Thyroid gland (tissue), 4 donors: ENCODE measurements at places on chromosomes 5 and 9. TPM values are rescaled to one million over a fixed set of nuclear protein-coding genes. Genes with fewer than 3 reads are reported as not detected.

Gene CDH10
- total RNA-seq: not detected

Gene ZNF454
- 3.7 TPM for total RNA-seq

Gene GFI1B
- not detected for total RNA-seq

Gene FCN1
- not detected for total RNA-seq

Gene PCDHA9
- 0.33 TPM for total RNA-seq

Gene SLC34A3
- not detected for total RNA-seq

Gene QRFP
- not detected for total RNA-seq

Gene PCDHB14
- total RNA-seq: 3.9 TPM

Gene MBLAC2
- total RNA-seq: 5.1 TPM

Gene LCP2
- total RNA-seq: 22.7 TPM

- H3K36me3 ChIP-seq: peaks cover 16% of the 10 kb centered on the region
- DNase-seq: no peak
- no peaks in the 10 kb centered on the region for H3K27me3 ChIP-seq
- no peak overlapping the region for H3K4me3 ChIP-seq
Measured at GRCh38 chr5:172353846-172354245, 70.3 kb upstream of the UBTD2 start.

GRCh38 chr5:1111727-1112289 lies at the start of gene SLC12A7:
Gene SLC12A7 (minus strand): TSS chr5:1112063. CDS start chr5:1111991, 72 bp downstream.
- H3K27me3 ChIP-seq: no peaks in the 10 kb centered on the region
- DNase-seq: peak; percentile 69
- H3K36me3 ChIP-seq: no peaks in the 10 kb centered on the region
- H3K4me1 ChIP-seq: peaks cover 5% of the 10 kb centered on the region
- H3K4me3 ChIP-seq: peak within 1 kb of the TSS; percentile 68
- peak within 1 kb of the TSS; percentile 73 for H3K27ac ChIP-seq

GRCh38 chr9:96875461-96876142 lies 21.3 kb upstream of the ZNF782 start:
- H3K4me1 ChIP-seq: peaks cover 4% of the 10 kb centered on the region
- H3K36me3 ChIP-seq: no peaks in the 10 kb centered on the region
- peak; percentile 73 for DNase-seq
- no peak overlapping the region for H3K27ac ChIP-seq
- peaks cover 12% of the 10 kb centered on the region for H3K27me3 ChIP-seq
- H3K4me3 ChIP-seq: peak overlapping the region; percentile 36

DNA sequence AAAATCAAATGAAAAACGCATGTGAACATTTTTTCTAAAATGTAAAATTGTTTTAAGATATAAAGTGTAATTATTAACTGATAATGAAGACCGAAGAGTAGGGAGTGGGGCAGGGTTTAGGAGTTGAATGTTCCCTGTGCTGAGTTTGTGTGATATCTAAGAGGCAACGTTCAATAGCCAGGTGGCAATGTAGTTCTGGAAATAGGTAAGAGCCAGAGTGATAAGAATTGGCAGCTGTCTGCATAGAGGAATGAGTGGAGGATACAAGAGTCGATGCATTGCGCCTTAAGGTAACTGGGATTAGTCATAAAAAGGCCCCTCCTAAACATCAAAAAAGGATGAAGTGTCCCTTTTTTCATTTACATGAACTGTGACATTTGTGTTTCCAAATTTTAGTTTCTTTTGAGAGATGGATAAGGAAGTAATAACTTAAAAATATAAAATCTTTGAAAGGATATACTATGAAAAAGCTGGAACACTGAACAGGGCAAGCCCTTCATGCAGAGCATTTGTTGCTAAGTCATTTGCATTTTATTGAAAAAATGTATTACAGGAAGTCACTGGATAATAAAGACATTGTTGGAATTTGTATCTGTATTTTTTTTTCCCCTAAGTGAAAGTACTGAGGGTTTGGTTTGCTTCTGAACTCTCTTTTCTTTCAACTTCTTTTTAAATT lies 659.3 kb downstream of the ACTL7B start:
- no peaks in the 10 kb centered on the region for H3K36me3 ChIP-seq
- no peaks in the 10 kb centered on the region for H3K4me1 ChIP-seq
- no peak for DNase-seq

DNA sequence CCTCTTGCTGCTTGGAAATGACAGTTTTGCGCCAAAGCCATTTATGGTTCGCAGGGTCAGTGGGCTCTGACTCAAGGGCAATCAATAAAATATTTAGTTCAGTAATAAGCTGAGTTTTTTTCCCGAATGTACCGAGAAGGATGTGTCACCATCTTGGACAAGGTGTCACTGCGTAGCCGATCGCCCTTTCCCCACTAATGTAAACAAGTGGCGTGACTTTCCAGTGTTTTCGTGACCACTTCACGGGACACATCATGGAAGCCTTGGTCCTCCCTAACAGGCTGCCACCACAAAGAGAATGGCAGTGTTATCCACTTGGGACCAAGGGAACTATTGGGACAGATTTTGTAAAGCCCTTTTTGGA lies 16.4 kb downstream of the ISL1 start:
- peaks cover 20% of the 10 kb centered on the region for H3K27me3 ChIP-seq
- H3K4me1 ChIP-seq: no peaks in the 10 kb centered on the region
- H3K4me3 ChIP-seq: no peak overlapping the region
- no peaks in the 10 kb centered on the region for H3K36me3 ChIP-seq

DNA sequence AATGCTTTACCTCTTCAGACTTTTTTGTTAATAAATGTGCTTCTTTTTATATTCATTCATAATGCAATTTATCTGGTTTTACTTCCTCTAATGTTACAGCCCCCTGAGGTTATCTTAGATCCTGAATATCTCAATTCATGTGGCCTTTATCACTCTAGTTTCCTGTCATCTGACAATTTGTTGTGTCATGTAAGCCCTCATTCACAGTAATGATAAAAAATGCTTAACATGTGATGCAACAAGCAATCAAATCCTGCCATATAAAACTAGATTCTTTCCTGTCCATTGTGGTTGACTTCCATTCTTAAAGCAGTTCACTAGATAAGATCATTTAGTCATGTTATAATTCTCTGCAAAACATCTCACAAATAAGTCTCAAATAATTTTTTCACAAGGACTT lies 991.2 kb upstream of the ACO1 start:
- H3K4me3 ChIP-seq: no peak overlapping the region
- H3K36me3 ChIP-seq: no peaks in the 10 kb centered on the region
- no peak overlapping the region for H3K27ac ChIP-seq
- no peaks in the 10 kb centered on the region for H3K27me3 ChIP-seq
- DNase-seq: no peak

- DNase-seq: no peak
- no peak overlapping the region for H3K27ac ChIP-seq
- H3K4me3 ChIP-seq: no peak overlapping the region
- H3K4me1 ChIP-seq: no peaks in the 10 kb centered on the region
Measured at GRCh38 chr5:16477541-16477940, 11.9 kb upstream of the ZNF622 start.

DNA sequence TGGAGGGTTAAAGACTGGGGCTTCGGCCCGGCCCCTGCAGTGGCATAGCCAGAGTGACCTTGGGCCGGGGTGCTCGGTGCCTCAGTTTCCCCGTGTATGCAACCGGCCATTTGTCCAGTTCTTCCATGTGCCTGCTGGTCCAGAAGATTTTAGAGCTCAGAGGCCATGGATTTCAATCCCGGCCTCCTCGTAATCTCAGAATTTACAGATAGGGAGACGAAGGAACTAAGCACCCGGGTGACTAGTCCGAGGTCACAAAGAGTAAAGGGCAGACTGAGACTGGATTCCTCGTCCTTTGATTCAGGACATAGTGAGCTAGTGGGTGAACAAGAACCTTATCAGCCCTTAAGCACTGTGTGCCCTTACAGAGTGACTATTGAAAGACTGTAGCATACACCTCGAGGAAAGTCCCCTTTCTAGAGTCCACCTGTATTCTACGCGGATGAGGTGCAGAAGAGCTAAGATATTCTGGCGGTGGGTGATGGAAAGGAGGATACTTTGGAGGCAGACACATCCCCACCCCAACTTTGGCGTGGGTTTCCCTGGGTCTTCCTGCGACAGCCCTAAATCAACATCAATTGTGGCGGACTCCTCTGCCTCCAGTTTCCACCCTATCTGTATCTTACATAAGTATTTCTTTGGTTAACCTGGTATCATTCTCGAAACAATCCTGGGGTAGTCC lies 597 bp downstream of the SLC31A1 start:
- peak overlapping the region; percentile 50 for H3K4me3 ChIP-seq
- no peak overlapping the region for H3K27ac ChIP-seq
- no peaks in the 10 kb centered on the region for H3K27me3 ChIP-seq
- peaks cover 19% of the 10 kb centered on the region for H3K4me1 ChIP-seq
- DNase-seq: no peak

- H3K36me3 ChIP-seq: no peaks in the 10 kb centered on the region
- no peaks in the 10 kb centered on the region for H3K27me3 ChIP-seq
- H3K27ac ChIP-seq: no peak overlapping the region
- DNase-seq: no peak
Measured at GRCh38 chr9:8232726-8233125, 433.1 kb upstream of the DMAC1 start.

- no peak overlapping the region for H3K4me3 ChIP-seq
- H3K27me3 ChIP-seq: no peaks in the 10 kb centered on the region
- no peaks in the 10 kb centered on the region for H3K36me3 ChIP-seq
- H3K27ac ChIP-seq: no peak overlapping the region
Measured at GRCh38 chr5:17336054-17336453, 118.6 kb downstream of the BASP1 start.

DNA sequence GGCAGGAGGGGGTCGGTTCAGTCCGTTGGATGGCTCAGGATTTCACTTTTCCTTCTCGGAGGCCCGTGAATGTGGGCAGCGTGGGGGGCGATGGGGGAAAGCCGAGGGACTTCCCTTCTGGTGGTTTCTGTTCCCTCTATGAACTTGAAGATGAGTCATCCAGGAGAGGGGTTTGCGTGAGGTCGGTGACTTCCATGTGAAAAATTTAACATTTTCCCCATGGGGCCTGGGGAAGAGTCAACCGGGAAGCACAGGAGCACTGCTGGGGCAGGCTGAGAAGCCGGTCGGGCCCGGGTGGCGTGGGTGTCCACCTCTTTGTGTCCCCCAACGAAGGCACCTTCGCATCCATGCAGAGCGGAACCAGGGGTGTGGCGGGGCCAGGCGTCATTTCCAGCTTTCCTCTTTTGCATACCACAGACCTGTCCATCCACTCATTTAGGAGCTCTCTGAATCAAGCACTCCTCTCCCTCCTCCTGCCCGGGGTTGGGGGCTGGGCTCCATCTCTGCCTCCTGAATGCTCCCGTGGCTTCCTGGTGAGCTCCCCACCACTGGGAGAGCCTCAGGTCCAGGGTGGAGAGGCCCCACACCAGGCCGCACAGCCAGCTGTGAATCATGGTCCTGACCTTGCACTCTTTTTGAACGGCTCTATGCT lies 68.4 kb downstream of the ANKRD33B start:
- DNase-seq: no peak
- no peaks in the 10 kb centered on the region for H3K36me3 ChIP-seq
- peaks cover 2% of the 10 kb centered on the region for H3K4me1 ChIP-seq
- H3K4me3 ChIP-seq: no peak overlapping the region

- DNase-seq: no peak
- no peak overlapping the region for H3K4me3 ChIP-seq
- H3K4me1 ChIP-seq: no peaks in the 10 kb centered on the region
- H3K27ac ChIP-seq: no peak overlapping the region
- H3K36me3 ChIP-seq: no peaks in the 10 kb centered on the region
- no peaks in the 10 kb centered on the region for H3K27me3 ChIP-seq
Measured at GRCh38 chr9:8168916-8169438, 369.4 kb upstream of the DMAC1 start.

DNA sequence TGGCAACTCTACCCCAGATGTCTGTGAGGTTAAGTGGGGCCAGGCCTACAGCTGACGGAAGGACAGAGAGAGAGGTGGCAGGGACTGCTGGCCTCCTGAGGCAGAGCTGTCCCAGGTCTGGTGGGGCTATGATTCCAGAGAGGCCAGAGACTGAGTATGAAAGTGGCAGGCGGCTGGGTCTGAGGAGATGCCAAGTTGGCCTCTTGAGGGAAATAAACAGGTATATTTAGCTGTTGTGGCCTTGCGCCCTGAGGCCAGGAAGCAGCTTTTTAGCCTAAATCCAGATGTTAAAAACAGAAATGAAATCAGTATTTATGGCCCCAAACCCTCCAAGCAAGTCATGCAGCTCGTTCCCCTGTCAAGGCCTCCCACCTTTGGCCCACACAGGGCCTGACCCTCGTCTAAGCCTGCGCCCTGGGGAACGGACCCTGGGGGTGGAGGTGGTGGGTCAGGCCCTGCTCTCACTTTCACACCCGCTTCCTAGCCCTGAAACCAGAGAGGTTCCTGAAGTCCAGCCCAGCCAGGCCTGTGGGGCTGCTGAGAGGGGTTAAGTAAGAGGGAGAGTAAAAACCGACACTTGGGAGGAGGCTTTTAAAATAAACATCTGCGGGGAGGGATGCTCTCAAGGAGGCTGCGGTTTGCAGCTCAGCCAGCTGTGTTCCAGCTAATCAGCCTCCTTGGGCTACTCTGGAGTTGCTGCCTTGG lies 18.7 kb downstream of the PCDHGC5 start:
- H3K27ac ChIP-seq: peak overlapping the region; percentile 81
- no peaks in the 10 kb centered on the region for H3K27me3 ChIP-seq
- no peak for DNase-seq
- H3K4me3 ChIP-seq: no peak overlapping the region

DNA sequence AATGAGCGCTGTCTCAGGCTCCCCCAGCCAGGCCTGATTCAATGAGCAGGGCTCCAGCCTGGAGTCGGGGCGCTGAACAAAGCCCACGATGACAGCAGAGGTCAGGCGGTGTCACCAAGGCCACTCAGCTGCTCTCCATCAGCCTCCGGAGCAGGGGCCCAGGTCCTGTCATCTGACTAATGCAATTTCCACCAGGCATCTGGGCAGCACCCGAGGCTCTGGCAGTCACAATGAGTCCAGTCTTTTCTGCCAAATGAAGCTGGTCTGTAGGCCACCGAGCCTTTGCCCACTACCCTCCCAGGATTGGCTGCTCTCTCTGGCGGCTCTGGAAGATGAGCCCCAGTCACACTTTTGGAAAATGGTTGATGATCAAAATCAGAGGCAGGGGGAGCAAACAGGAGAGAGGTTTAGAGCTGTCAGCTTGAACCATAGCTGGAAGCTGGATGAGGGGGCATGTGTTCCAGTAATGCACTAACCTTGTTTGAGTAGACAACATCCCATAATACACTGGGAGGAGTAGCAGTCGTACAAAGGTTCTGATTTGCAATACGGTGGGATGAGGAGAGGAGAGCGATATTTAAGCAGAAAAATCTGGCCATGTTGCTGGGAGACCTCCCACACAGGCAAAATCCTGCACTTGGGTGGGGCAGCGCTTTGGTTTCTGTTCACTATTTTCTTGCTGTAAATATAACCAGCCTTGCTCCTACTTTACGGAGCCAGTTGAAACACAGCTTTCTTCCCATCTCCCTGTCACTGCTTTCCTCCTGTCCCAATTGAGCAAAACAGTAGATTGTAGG lies 306.4 kb upstream of the PANK3 start:
- no peaks in the 10 kb centered on the region for H3K36me3 ChIP-seq
- H3K27ac ChIP-seq: no peak overlapping the region
- peaks cover 18% of the 10 kb centered on the region for H3K4me1 ChIP-seq
- H3K4me3 ChIP-seq: no peak overlapping the region
- no peak for DNase-seq

DNA sequence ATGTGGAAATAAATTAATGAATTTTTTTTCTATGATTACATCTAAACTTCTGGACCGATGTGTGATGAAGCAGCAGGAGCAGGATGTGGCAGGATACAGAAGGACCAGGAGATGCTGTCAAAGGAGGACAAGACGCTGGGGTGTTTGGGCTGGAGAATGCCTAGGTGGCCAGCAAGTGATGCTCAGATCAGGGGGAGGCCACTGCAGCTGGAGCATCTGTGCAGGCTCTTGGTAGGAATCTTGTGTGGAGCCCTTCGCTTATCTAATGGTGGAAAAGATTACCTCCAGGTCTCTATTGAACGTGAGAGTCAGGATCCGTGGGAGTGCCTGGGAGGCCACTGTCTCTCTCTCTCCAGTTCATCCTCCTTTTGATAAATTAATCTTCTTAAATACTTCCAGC lies 79.8 kb downstream of the MRPL36 start:
- H3K4me1 ChIP-seq: no peaks in the 10 kb centered on the region
- no peaks in the 10 kb centered on the region for H3K27me3 ChIP-seq
- no peak for DNase-seq
- no peak overlapping the region for H3K4me3 ChIP-seq
- no peaks in the 10 kb centered on the region for H3K36me3 ChIP-seq
